Activated CD4-positive, CD25-positive, alpha-beta regulatory T cell treated with anti-CD3 and anti-CD28 coated beads, Interleukin-2, amount 50 U/mL, for 24 hours (primary cell): ENCODE measurements at places on chromosomes 16 and 17.

GRCh38 chr17:39922006-39922405 is 3.6 kb upstream of the GSDMB start:
- no peak for ATAC-seq

GRCh38 chr16:69064764-69065313 is 40.6 kb upstream of the HAS3 start:
- no peak for ATAC-seq

GRCh38 chr16:87126403-87127025 is 190.7 kb downstream of the C16orf95 start:
- no peak for ATAC-seq

GRCh38 chr16:19700319-19700781 is 17.7 kb downstream of the KNOP1 start:
- no peak for ATAC-seq

DNA sequence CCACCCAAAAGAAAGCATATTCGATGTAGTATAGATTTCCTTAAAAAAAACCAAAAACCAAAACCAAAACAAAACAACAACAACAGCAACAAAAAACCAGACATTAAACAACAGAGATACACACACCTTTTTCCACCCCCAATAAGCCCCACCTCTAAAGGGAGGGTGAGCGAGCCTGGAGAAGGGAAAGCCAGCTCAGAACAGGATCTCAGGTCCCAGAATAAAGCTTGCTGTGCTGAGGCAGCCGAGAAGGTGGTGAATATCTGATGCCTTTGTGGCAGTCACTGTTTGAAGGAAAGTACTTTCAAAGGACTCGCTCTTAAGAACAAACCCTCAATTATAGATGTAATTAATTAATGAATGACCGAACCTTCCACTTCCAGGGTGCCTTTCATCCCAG is 470 bp downstream of the KRT23 start:
- ATAC-seq: no peak

DNA sequence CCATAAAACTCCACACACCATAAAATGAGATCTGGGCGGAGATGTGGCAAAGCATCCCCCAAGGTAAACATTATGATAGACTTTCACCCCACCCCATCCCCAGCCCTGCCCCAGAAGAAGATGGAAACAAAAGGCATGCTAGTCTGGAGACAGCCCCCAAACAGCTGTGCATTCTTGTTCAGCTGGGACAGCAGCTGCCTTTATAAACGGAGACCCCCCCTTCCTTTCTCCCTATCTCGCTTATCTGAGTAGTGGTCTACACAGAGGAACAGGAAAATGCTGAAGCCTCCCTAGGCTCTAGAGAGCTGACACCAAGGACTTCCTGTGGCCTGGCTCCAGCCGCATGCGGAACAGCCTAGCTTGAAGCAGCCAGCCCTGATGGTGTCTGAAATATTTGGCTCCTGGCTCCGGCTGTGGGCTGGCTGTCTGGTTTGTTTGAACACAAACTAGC is 190.3 kb upstream of the ANKFN1 start:
- no peak for ATAC-seq

GRCh38 chr16:12902511-12903372 is 1.3 kb downstream of the SHISA9 start:
- ATAC-seq: no peak

- ATAC-seq: no peak
These were observed 4.3 kb downstream of the COG1 start for GRCh38 chr17:73197161-73197560.

GRCh38 chr17:50301891-50302584 is 27.8 kb downstream of the TMEM92 start:
- ATAC-seq: no peak

- ATAC-seq: no peak
These were observed 4.5 kb upstream of the MMP28 start for GRCh38 chr17:35799942-35800341.

DNA sequence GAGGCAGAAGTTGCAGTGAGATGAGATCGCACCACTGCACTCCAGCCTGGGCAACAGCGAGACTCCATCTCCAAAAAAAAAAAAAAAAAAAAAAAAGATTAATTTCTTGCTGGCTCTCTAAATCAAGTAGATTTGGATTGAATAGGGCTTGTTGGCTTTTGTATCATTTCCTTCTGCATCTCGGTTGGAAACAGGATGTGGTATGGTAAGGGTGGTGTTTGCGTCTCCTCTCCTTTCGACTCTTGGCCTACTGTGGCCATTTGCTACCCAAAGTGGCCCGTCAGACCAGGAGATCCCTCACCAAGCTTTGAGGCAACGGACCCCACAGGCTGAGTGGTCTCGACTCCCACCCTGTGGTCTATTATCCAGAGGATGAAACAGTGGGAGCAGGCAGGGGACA is 168.0 kb upstream of the IRX3 start:
- no peak for ATAC-seq

DNA sequence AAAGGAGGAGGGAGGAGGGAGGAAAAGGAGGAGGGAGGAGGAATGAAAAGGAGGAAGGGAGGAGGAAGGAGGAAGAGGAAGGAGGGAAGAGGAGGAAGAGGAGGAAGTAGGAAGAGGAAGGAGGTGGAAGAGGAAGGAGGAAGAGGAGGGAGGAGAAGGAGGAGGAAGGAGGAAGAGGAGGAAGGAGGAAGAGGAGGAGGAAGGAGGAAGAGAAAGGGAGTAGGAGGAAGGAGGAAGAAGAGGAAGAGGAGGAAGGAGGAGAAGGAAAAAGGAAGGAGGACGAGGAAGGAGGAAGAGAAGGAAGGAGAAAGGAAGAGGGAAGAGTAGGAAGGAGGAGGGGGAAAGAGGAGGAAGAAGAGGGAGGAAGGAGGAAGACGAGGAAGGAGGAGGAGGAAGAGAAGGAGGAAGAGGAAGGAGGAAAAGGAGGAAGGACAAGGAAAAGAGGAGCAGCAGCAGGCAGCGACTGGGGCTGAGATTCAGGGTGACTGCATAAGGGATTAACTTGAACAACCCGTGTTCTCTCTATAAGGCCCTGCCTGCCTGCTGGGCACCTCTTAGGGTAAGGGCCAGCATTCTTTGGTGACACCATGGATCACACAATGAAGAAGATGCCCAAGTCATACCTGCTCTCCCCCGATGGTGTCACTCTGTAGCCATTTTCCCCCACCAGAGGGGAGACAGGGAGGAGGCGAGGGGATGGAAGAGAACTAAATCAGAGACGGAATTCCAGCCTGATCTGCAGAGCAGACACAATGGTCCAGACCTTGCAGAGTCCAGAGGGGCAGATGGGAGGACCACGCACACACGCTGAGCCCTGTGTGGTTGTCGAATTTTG is 1.4 kb upstream of the IL34 start:
- no peak for ATAC-seq

DNA sequence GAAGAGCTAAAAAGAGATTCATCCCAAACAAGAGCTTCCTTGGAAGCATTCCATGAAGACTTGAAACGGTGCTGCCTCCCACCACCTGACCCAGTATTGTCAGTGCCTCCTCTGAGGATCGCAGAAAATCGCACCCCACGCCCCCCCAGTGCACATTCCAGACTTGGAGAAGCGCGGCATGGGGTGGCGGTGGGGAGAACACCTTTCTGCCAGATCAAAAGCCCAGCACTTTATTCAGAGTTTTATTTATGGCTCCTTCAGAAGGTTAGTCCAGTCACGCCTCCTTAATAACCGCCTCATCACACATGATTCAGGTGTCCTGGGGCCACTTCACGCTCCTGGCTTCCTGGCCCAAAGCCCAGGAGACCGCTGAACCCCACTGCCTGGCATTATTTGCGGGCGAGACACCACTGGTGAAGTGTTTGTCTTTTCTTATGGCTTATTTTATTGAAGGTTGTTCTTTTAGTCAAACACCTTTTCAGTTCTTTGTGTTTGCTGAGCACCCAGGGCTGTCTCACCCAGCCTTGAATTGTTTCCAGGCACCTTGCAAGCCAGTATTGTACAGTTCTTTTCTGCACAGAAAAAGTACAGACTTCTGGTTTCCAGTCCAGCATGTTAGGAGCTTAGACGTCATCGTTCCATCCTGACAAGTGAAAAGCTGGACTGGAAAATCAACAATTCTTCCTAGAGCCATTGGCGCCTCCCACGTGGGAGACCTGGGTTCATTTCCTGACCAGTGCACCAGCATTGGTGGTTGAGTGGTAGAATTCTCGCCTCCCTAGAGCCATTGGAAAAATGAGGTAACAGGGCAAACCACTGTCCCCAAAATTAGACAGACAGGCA is 79.6 kb upstream of the CACNG5 start:
- no peak for ATAC-seq

GRCh38 chr16:47970291-47970931 is 185.4 kb downstream of the ABCC12 start:
- ATAC-seq: no peak

- ATAC-seq: no peak
These were observed 9.7 kb upstream of the ITGA3 start for GRCh38 chr17:50046179-50046578.

DNA sequence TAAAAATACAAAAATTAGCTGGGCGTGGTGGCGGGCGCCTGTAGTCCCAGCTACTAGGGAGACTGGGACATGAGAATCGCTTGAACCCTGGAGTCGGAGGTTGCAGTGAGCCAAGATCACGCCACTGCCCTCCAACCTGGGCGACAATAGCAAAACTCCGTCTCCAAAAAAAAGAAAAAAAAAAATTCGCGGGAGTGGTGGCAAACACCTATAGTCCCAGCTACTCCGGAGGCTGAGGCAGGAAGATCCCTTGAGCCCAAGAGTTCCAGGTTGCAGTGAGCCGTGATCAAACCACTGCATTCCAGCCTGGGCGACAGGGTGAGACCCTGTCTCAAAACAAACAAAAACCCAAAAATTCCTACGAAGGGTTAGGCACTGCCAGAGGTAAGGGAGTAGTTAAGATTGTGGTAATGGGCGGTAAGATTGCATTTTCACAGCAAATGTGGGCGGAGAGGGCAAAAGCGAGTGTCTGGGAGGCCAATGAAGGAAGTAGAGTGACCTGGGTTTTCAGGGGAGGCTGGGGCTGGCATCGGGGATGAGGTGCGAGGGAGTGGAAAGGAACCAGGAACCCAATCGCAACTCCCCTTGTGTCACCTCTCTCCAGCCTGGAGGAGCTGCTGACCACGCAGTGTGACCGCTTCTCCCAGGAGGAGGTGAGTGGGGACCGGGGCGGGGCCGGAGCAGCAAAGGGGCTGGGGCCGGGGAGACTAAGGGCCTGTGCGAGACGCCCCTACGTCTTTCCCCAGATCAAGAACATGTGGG is 2.6 kb downstream of the MYL11 start:
- ATAC-seq: no peak

GRCh38 chr16:3514621-3515020 is 13.8 kb downstream of the CLUAP1 start:
- ATAC-seq: no peak

- ATAC-seq: no peak
These were observed 2.5 kb upstream of the MAP3K14 start for GRCh38 chr17:45319239-45319703.

- peak; percentile 84 for ATAC-seq
These were observed at the start of gene SETD1A for GRCh38 chr16:30957456-30958174. Gene SETD1A (plus strand): TSS chr16:30957754. CDS start chr16:30958732, 978 bp downstream.

DNA sequence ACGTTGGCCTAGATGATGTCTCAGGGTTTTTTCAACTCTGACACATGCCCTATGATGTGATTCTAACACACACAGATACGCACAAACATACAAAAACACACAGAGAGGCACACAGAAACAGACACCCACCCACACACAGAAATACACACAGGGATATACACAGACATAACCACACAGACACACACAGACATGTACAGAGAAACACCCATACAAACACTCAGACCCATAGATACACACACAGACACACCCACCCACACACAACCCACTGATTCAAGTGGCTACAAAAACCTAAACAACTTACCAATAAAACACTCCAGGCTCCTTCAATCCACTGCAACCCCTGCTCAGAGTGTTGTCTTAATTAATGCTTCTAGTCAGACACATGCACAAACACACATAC is 244.6 kb upstream of the CCL2 start:
- ATAC-seq: no peak

GRCh38 chr16:50741225-50741780 is 583 bp upstream of the CYLD start:
- ATAC-seq: no peak

DNA sequence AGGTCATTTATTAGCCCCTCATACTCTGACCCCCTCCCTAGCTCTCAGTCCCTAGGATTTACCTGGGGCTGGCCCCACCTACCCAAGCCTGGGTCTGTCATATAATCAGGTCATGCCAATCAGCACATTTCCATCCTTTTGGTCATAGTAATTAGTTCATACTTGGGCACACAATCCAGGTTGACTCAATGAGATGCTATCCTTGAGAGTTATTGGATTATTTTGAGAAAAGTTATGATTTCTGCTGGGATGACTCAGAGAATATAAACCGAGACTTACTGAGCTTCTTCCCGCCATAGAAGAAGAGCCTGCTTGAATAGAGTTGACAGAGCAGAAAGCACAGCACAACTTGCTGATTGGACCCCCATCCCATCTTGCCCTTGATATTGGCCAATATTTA is 331.5 kb downstream of the CBLN1 start:
- no peak for ATAC-seq

DNA sequence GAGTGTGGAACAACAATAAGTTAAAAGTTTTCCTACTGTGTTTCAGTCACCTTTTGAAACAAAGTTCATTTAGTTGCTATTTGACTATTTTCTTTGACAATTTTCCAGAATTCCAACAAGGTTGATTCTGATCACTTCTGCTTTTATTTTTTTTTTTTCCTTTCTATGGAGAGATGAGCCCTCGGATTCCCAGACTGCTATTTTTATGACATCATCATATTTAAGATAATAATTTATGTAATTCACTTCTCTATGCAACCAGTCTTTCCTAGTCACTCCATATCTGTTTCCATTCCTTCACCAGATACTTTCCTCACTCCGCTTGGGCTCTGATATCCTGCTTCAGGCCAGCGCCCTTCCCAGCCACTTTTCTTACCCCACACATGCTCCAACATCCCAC is 8.1 kb downstream of the OR4D2 start:
- ATAC-seq: no peak

DNA sequence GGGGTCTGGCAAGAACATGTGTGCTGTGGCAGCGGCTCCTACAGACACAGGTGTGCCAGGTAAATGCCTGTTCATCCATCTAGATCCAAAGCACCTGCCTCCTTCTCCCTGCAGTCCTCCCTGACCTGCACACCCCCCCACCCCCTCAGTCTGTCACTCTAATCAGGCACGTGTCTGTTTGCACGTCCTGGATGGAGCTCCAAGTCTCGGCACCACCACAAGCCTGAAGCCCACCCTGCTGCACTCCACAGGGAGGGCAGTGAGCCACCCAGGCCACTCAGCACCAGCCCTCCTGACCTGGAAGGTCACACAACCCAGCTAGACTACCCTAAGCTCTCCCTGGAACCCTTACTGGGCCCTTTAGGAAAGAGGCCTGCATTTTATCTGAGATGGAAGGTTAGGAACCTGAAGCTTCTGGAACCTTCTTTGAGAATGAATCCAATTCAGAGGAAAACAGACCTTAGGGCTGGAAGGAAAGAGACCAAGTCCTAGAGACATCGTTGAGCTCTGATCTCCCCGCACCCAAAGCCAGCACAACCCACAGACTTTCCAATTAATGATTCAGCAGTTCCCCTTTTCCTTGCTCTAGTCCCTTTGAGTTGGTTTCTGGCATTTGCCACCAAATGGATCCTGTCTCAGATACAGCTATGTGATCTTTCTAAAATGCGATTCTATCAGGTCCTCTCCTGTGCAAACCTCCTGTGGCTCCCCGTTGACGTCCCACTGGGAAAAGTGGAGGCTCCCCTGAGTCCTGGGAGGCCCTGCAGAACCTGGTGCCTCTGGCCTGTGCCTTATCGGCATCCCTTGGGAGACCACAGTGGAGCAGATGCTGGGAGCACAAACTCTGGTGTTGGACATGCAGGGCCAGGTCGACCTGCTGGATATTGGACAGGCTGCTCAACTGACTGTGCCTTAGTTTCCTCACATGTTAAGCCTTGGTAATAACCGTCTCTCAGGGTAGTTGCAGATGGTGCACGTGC is 67.9 kb downstream of the PRMT7 start:
- ATAC-seq: no peak

- peak; percentile 63 for ATAC-seq
These were observed 22.3 kb upstream of the ZFPM1 start for GRCh38 chr16:88430524-88431446.
